ENCODE measurements at places on chromosomes 7 and 10.

GRCh38 chr7:158428131-158428836, 159.3 kb downstream of the PTPRN2 start:
- no peak for DNase-seq

DNA sequence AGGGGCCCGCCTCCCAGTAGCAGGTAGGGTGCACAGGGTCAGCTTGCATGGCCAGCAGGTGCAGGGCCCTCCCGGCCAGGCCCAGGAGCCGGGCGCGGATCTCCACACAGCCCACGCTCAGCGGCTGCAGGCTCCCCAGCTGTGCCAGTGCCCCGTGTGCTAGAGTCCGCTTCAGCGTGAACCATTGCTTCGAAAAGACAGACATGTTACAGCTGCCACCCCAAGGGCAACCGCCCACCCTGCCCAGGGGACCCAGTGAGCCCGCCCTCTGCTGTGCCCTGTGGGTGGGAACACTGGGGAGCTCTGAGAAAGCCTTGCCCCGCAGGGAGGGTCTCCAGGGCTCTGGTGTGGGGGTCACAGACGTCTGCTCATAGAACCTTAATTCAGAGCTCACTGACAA, 64.3 kb upstream of the NKX6-2 start:
- no peak for DNase-seq

GRCh38 chr10:16384021-16384420, 52.8 kb upstream of the PTER start:
- DNase-seq = no peak

GRCh38 chr7:44287488-44288380, 37.7 kb downstream of the CAMK2B start:
- DNase-seq = no peak

- DNase-seq = no peak
Observed at GRCh38 chr7:135950429-135950828, 26.7 kb downstream of the MTPN start.

All from CD8-positive, alpha-beta T cell (primary cell).